WTC11 (cell line): ENCODE measurements at places on chromosomes 16 and 17. TPM values are rescaled to one million over a fixed set of nuclear protein-coding genes. Genes with fewer than 3 reads are reported as not detected.
A peak's percentile ranks its signal among the peaks of the same experiment; 100 is the strongest.

DNA sequence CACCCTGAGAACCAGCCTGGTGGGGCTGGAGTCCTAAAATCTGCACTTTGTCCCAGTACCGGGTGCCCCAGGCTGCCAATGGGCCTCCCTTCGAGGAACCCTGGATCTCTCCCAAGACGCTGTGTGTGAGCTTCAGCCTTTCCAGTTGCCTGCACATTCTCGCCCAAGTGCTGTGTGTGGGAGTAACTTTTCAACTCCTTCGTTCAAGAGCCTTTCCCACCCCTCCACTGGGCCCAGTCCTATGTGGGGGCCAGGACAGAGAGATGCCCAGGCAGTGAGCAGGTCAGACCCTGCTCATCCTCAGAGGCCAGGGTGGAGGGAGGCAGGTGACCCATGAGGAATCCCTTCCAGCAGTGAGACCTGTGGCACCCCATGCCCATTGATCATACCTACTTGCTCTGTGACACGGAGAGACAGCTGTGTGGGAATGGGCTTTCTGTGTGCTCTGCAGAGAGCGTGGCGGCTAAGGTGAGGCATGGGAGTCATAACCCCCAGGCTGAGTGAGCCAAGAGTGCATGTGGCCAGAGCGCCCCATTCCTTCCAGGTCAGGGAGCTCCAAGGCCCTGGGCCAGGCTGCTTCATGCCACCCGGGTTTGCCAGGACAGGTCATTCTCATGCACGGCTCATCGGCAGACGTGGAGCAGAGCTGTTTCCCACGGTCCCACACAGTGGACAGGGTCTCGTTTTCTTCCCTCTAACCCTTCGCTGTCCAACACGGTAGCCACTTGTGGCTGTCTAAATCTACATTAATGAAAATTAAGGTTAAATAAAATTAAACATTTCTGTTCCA, 154.4 kb downstream of the CLEC16A start:
- H3K4me3 ChIP-seq = no peak overlapping the region
- H3K4me1 ChIP-seq = peaks cover 8% of the 10 kb centered on the region
- DNase-seq = no peak
- H3K36me3 ChIP-seq = no peaks in the 10 kb centered on the region
- H3K27ac ChIP-seq = peak overlapping the region; percentile 70

KRTAP4-1 gene
- not detected in 3 replicates for total RNA-seq

DNA sequence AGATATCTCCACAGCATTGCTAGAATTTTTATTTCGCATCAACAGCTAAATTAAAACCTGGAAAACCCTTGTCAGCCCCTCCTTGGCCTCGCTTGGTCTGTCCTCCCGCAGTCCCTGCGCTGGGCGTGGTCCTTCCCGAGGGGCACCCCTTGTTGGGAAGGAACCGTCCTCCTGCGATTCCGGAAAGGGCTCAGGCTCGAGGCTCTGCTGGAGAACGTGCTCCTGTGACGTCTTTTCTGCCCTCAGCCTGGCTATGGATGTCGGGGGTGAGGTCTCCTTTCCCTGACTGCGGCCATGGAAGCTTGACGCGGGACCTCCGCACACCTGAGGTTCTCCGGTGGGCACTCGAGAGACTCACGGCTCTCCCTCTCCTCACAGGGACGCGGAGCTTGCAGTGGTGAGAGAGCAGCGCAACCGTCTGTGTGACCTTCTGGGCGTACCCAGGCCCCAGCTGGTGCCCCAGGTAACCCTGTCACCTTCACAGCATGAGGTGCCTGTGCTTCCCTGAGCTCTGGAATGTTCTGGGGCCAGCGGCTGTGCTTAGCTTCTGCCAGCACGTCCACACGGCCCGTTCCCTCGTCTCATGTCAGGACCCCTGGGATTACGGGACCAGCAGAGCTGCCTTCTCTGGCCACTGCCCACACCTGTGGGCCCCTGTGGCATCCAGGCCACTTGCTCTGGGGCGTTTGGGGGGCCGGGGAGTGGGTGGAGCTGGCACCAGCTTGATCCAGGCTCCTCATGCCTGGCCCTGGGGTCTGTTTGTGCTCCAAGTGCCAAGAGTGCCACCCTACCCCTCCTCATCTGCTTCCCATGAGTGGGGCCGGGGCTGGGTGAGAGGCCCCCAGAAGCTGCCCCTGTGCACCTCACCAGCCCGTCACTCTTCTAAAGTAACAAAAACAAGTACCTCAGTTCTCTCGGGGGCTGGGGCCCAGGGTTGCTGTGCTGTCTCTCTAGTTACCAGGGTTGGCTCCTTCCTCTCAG, 101.5 kb upstream of the ZNF750 start:
- H3K27me3 ChIP-seq = peaks cover 3% of the 10 kb centered on the region; the same call in 1 of the 2 replicates
- H3K36me3 ChIP-seq = peaks cover 84% of the 10 kb centered on the region
- DNase-seq = peak; percentile 9

WNT3 gene
- total RNA-seq = 6.5 to 14.1 TPM (median 6.7 TPM) in 3 replicates

DNA sequence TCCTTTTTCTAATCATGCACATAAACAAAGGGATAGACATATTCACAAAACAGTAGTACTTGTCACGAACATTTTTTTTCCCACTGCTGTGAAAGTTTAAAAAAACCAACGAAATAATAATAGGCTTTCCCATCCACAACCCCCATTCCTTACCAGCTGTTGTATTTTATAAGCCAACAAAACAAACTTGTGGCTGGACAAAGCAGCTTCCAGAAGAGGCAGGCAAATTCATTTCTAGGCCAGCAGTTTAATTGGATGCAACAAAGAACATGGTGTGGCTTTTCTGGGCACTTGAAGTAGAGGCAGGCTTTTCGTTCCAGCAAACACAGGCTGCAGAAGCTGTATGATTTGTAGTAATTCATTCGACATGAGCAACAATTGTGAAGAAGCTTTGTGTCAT, 56.0 kb upstream of the FAM20A start:
- H3K4me3 ChIP-seq = no peak overlapping the region
- peaks cover 19% of the 10 kb centered on the region for H3K4me1 ChIP-seq
- no peaks in the 10 kb centered on the region for H3K36me3 ChIP-seq
- DNase-seq = no peak
- no peaks in the 10 kb centered on the region for H3K27me3 ChIP-seq

CDH13 gene
- 0.48 to 0.81 TPM (median 0.62 TPM) in 3 replicates for total RNA-seq

DNA sequence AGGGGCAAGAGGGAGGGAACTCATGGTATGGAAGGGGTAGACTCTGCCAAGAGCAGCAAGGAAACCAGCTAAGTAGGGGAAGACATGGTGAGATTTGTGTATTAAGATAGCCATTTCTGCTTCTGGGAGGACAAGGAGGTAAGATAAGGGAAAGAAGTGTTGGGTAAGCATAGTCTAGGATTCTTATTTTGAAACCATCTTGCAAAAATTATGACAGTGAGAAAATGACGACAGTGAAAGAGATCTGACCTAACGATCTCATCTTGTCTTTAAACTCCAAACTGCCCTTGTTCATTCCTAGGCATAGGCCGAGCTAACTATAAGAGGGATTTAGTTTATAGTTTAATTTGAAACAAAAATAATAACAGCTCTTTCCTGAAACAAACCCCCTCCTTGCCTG, 5.6 kb upstream of the RBL2 start:
- peaks cover 4% of the 10 kb centered on the region; the same call in 1 of the 2 replicates for H3K27me3 ChIP-seq
- peaks cover 19% of the 10 kb centered on the region for H3K36me3 ChIP-seq
- peaks cover 4% of the 10 kb centered on the region for H3K4me1 ChIP-seq
- H3K4me3 ChIP-seq = no peak overlapping the region

GRCh38 chr16:64450177-64450576, 671.7 kb downstream of the CDH11 start:
- no peak for DNase-seq
- peaks cover 30% of the 10 kb centered on the region for H3K27me3 ChIP-seq
- peaks cover 64% of the 10 kb centered on the region for H3K4me1 ChIP-seq
- no peaks in the 10 kb centered on the region for H3K36me3 ChIP-seq

GRCh38 chr16:82991966-82992675, 365.4 kb downstream of the CDH13 start:
- no peak for DNase-seq
- H3K4me3 ChIP-seq = no peak overlapping the region
- no peaks in the 10 kb centered on the region; the same call in 1 of the 2 replicates for H3K27me3 ChIP-seq
- H3K27ac ChIP-seq = no peak overlapping the region

DNA sequence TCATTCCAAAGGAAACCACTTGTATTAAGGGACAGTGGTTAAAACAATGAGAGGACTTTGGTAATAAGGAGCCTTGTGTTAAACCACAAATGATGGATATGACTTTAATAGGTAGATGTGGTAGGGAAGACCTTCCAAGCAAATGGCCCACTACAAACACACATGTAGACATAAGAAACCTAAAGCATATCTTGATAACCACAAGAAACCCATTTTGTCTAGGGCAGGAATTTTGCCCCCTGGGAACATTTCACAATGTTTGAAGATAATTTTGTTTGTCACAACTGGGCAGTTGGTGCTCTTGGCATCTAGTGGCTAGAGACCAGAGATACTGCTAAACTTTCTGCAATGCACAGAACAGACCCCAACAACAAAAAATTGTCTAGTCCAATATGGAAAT, 25.8 kb downstream of the KCNJ2 start:
- H3K27me3 ChIP-seq = no peaks in the 10 kb centered on the region
- H3K36me3 ChIP-seq = no peaks in the 10 kb centered on the region
- DNase-seq = no peak
- no peak overlapping the region for H3K27ac ChIP-seq
- peaks cover 10% of the 10 kb centered on the region for H3K4me1 ChIP-seq
- H3K4me3 ChIP-seq = no peak overlapping the region

DNA sequence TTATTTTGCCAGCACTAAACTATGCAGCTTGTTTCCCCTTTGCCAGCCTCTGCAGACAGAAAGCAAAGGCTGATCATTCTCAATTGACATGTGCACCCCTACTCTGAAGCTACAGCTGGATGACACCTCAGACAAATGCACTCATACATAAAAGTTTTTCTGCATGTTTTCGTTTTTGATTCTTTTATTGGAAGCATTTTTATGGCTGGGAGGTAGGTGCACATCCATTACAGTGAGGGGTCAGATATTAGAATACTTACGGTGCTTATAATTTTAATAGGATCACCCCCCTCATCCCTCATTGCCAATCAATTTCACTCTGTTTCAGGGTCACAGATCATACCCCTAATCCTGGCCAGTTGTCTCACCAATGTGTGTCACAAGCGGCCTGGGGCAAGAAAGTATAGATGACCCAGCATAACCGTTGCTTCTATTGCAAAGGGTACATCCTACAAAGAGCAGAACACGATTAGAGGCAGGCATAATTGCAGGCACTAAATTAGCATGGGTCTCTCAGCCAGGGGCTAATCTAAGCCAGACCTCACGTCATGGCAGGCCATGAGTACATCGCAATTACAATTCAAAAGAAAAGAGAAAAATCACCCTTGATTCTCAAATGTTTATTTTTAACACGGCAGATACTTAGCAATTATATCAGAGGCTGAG, 89.5 kb upstream of the SOX9 start:
- peak overlapping the region; percentile 66 for H3K4me3 ChIP-seq
- DNase-seq = no peak
- no peaks in the 10 kb centered on the region for H3K36me3 ChIP-seq
- no peak overlapping the region for H3K27ac ChIP-seq
- peaks cover 9% of the 10 kb centered on the region; the same call in 1 of the 2 replicates for H3K27me3 ChIP-seq

DNA sequence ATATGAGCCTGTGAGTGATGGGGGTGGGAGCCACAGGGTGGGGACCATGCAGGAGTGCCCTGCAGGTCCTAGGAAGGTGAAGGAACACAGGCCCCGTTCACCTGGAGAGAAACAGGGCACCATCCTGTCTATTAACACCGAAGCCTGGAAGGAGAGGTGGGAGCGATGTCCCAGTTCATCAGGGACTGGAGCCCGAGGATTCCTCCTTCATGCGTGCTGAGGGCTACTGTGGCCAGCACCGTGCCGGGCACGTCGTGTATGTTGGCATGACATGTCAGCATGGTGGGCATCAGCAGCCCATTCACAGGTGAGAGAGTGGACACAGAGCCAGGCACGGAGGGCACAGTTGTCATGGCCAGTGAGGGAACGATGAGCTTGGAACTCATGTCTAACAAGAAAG, 1.4 kb downstream of the WFIKKN2 start:
- DNase-seq = no peak
- no peaks in the 10 kb centered on the region for H3K27me3 ChIP-seq
- peaks cover 27% of the 10 kb centered on the region for H3K4me1 ChIP-seq
- no peaks in the 10 kb centered on the region for H3K36me3 ChIP-seq

SMIM36 gene
- total RNA-seq = not detected in 3 replicates

CCDC154 gene
- total RNA-seq = 0.46 to 1.2 TPM (median 1.1 TPM) in 3 replicates

GRCh38 chr17:11797803-11798202, 199.5 kb downstream of the ZNF18 start:
- no peaks in the 10 kb centered on the region for H3K4me1 ChIP-seq
- H3K27me3 ChIP-seq = no peaks in the 10 kb centered on the region; the same call in 1 of the 2 replicates
- no peak overlapping the region for H3K4me3 ChIP-seq
- H3K27ac ChIP-seq = no peak overlapping the region

GRCh38 chr17:75191584-75191983, 8.8 kb upstream of the SUMO2 start:
- peak overlapping the region; percentile 27; the same call in 1 of the 2 replicates for H3K27ac ChIP-seq
- H3K36me3 ChIP-seq = no peaks in the 10 kb centered on the region
- DNase-seq = no peak

GRCh38 chr16:85759136-85759535, 8.2 kb upstream of the C16orf74 start:
- H3K36me3 ChIP-seq = no peaks in the 10 kb centered on the region
- no peak overlapping the region for H3K4me3 ChIP-seq
- peaks cover 4% of the 10 kb centered on the region; the same call in 1 of the 2 replicates for H3K4me1 ChIP-seq
- H3K27me3 ChIP-seq = peaks cover 7% of the 10 kb centered on the region
- no peak for DNase-seq

ACAP1 gene
- total RNA-seq = 58.6 to 63.9 TPM (median 60.6 TPM) in 3 replicates

CIITA gene
- total RNA-seq = 0.21 to 0.27 TPM (median 0.26 TPM) in 3 replicates

DNA sequence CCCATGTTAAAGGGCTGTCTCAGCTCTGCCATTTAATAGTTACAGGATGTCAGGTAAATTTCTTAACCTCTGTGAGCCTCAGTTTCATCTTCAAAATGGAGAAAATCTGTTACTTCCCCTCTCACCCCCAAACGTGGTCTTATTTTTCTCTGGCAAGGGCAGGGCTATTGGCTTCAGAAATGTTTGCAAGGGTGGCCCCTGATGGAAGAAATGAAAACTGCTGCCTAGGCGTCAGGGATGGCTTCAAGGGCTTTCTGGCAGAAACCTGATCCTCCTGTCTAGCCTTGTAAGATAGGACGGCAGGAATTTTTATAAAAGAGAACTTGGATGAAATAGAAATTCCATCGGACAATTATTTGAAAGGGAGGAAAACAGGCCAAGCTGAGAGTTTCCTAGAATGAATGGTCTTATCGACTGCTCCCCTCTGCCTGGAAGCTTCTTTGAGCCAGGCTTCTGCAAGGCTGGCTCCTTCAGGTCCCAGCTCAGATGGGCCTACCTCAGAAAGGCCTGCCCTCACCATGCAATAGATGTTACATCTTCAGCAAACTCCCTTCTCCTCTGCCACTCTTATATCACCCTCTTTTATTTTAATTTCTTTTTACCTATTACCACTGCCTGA, 43.0 kb upstream of the TANGO6 start:
- H3K27ac ChIP-seq = 0 out of 2 replicates have a peak overlapping the region, but pooled peaks have one; percentile 11
- no peaks in the 10 kb centered on the region for H3K27me3 ChIP-seq
- peaks cover 35% of the 10 kb centered on the region for H3K4me1 ChIP-seq
- peak; percentile 79 for DNase-seq

OSGIN1 gene
- total RNA-seq = 0.73 to 1.7 TPM (median 1.1 TPM) in 3 replicates

DNA sequence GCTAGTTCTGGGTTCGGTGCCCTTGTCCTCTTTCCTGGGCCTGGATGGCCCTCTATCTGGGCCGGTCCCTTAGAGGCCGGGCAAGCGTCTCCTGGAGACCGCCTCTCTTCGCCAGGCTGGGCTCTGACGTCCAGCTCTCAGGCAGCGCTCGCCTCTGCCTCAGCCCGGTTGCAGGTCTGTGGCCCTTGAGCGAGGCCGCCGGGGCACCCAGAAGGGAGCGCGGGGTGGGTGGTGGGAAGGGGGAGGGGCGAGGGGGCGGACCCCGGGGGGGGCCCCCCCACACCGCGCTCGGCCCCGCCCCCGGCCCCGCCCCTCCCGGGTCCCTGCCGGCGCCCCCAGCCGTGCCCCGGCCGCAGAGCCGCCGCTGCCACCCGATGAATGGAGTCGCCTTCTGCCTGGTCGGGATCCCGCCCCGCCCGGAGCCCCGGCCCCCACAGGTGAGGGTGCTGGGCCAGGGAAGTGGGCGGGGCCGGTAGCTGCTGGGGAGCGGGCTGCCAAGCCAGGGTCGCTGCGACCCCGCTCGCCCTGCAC, at the start of gene ARHGAP23:
Gene ARHGAP23, plus strand, starts transcription at position 353 of the 531 bp plus-strand sequence. Its CDS starts 22 bp downstream, at position 375.
- peak within 1 kb of the TSS; percentile 66 for H3K4me3 ChIP-seq
- H3K36me3 ChIP-seq = no peaks in the 10 kb centered on the region
- H3K4me1 ChIP-seq = peaks cover 53% of the 10 kb centered on the region
